GM12892 (cell line): ENCODE measurements at places on chromosomes 16 and 17.

DNA sequence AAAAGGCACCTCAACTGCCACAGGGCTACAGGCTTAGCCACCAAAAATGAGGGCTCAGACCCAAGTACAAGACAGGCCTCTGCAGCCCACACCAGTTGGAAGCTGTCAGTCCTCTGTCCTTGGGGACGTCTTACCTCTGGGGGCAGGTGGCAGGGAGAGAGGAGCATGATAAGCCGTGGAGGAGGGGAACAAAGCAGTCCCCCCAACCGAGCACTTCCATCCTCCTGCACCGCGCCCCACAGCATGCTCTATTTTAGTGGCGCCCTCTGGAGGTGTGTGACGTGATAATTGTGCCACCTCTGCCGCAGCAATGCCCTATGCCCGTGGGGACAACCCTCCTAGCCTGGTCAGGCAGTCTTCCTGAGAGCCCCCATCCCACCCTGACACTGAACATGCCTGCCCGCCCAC is 13.6 kb downstream of the G6PC3 start:
- DNase-seq = no peak

DNA sequence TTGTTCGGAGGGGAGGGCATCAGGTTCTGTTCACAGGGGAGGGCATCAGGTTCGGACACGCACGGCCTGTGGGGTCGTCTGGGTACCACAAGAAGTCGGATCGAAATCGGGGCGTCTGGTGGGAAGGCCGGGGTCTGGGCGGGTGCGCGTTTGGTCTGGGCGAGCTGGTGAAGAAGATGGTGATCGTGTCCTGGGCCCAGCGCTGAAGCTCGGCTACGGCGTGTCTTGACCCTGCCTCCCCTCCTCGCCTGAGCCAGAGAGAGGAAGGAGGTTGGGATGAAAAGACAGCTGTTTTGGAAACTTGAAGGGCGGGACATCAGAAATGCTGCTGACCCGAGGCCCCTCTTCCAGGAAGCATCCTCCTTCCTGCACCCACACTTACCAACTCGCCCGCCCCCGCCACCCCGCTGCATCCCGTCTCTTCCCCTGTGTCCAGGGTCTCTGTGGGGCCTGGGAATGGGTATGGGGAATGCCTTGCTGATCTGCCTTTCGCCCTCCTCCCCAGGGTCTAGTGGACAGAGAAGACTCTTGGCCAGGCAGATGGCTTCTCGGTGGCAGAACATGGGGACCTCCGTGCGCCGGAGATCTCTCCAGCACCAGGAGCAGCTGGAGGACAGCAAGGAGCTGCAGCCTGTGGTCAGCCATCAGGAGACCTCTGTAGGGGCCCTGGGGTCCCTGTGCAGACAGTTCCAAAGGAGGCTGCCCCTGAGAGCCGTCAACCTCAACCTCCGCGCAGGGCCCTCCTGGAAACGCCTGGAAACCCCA is 498 bp downstream of the PIMREG start:
- no peak for DNase-seq

DNA sequence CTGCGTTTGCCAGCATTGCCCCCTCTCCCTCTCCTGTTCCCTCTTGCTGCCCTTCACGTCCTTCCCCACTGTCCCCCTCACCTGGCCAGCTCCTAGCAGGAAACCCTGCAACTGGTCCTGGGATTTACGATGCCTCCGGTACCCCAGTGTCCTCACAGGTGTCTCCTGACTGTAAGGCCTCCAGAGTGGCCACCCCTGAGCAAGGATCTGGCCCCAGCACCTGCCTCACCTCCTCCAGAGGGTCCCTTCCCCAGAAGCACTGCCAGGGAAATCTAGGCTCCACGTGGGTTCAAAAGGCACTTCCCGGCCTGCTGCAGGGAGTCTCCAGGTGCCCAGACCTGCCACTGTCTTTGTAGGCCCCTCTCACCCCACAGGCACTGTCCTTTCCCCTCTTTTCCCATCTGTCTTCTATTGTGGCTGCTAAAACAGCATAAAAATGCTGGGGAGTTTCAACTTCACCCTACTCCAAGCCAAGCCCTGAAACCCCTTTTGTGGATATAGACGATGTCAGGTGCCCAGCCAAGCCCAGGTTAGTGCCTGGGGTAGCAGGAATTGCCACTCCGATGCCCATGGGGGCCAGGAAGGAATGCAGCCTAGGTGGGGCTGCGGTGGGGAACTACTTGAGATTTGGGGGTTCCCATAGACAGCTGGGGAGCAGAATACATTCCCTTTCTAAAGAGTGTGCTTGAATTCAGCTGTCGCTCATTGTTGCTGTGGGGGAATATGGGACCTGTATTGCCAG is 25.7 kb downstream of the RAB11FIP4 start:
- no peak for DNase-seq

DNA sequence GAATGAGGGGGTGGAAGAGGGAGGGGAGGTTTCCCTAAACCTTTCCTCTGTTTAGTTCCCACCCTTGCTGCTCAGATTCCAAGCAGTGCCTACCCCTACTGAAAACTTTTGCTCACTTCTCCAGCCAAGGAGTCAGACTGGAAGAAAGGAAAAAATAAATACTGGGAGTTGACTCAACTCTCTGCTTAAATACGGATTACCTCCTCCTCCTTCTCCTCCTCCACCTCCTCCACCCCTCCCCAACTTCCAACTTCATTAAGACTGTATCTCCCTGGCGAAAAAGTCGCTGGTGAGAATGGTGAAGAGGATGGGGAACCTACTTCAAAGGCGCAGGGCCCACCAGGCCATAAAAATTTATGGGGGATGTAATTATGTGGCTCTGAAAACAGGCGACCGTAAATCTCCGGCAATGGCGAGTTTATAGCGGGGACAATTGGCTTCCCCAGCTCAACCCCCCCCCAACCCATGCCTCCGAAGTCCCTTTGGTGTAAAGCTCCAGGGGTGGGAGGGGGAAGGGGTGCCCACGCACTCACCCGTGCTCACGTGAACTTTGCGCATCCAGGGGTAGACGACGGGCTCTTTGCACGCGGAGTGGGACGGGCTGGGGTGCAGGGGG is 712 bp downstream of the HOXB4 start:
- DNase-seq = no peak

- DNase-seq = peak; percentile 83
Observed at GRCh38 chr17:3558603-3559269, 1.1 kb upstream of the TRPV3 start.

DNA sequence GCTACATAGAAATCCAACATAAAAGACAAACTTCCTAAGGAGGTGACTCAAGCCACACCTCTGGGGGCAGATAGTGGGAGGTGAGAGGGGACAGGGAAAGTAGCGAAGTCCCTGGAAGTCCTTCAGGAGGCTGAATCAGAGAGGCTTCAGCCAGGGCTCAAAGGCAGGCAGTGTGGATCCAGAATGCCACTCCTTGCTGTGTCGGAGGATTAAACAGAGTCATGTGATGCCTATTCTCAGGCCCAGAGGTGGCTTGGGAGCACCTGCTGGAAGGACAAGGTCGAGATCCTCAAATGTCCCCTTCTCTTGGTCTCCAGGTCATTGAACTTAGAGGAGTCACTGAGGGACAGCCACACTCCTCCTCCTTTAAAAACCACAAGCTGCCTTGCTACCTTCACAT is 391.1 kb downstream of the SOX9 start:
- DNase-seq = no peak

DNA sequence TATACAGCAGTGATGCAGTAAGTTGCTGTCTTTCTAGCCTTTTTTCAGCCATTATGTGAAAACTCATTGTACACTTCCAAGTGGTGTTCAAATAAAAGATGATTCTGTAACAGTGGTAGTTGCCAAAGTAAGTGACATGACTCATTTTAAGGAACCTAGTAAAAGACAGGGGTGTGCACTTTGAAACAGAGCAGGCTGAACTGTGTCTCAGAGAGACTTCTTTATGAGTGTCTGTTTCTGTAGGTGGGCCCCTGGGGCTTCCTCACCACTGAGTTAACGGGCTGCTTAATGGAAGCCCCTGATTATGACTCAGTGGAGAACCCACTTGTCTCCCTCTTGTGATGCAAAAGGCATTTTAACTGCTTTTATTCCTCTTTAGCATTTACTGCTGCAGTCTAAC is 147.3 kb downstream of the PCTP start:
- DNase-seq = no peak

GRCh38 chr16:4868026-4868425 is 20.7 kb downstream of the UBN1 start:
- DNase-seq = no peak

GRCh38 chr17:69712801-69713311 is 298.4 kb downstream of the MAP2K6 start:
- DNase-seq = no peak

- DNase-seq = no peak
Observed at GRCh38 chr17:18224053-18224386, 1.4 kb upstream of the LLGL1 start.

DNA sequence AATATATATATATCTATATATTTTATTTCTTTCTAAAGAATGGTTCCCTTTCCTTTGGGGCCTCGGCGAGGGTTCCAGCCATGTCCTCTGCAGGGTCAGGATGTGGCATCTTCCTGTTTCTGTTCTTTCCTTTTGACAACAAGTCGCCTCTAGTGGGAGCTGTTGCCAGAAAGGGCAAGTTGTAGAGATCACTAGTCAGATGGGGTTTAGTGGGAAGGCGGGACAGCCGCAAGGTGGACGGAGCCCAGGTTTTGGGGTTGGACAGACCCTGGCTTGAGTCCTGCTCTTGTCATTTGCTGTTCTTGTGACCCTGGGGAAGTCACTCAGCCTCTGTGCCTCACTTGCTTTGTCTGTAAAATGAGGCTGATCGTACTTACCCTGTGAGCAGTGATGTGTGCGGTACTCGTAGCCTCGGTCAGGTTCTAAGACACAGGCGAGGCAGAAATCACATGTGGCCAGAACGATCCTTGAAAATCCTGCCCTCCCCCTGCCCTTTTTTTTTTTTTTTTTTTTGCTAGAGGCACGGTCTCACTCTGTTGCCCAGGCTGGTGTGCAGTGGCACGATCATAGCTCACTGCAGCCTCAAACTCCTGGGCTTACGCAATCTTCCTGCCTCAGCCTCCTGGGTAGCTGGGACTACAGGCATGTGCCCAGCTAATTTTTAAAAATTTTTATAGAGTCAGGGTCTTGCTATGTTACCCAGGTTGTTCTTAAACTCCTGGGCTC is 80.1 kb downstream of the ABCC6 start:
- no peak for DNase-seq

DNA sequence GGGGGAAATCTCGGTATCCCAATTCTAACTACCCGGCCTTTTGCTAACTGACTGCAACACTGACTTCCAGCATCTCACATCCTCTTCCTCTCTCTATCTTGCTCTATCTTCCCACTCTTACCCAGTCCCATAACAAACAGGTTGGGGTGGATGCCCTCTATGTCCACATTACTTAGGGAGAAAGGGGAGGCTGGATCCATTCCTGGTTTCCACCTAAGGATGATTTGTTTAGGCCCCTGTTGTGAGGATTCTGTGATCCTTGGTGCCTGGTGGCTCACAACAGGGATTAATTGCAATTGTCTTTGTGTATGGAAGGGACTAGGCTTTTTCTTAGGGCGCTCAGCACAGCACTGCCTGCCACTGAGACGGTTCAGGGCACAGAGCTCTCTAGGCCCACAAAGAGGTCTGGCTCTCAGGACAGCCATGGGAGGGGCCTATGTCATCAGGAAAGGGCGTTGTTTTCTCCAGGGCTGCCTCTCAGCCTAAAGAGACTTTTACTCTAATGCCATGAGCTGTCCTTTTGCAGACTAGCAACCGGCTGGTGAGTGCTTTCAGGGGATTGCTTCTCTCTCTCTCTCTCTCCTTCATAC is 612.1 kb upstream of the SALL1 start:
- no peak for DNase-seq
